ENCODE measurements at places on chromosomes 5 and 9. TPM values are rescaled to one million over a fixed set of nuclear protein-coding genes. Genes with fewer than 3 reads are reported as not detected.

- no peak for DNase-seq
These were observed 548 bp downstream of the CDC14B start for GRCh38 chr9:96619124-96619465.

DNA sequence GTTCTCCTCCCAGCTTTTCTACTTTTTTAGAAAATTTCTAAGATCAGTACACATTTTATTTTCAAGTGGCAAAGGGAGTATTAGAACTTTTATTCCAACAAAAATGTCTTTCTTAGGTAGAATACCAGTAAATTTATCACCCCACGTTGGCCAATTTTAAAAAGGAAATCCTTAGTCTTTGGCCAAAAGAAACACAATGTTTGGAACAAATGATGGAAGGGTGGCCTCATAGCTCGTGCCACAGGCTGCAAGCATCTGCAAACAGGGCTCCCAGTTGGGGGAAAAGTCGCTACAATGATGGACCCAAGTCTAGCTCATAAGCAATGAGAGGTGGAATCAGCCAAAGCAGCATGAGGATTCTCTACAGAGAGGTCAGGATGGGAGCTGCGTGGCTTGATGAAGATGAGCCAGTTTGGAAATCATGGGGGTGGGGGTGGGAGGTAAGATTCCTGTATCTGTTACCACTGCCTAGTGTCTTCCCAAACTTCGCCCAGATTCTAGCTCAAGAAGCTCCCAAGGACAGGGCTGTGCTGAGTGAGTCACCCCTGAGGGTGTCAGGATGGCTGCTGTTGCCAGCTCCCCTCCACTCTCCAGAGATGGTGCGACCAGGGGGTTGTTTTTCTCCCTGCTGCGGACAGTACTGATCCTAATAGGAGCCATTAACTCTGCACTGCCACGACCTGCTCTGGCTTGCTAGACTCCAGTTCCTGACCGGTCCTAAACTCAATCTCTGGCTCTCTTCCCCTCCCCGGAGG is 75.6 kb downstream of the DCP2 start:
- DNase-seq: no peak

GRCh38 chr9:113558632-113559502 is 95.3 kb downstream of the RGS3 start:
- no peak for DNase-seq

DNA sequence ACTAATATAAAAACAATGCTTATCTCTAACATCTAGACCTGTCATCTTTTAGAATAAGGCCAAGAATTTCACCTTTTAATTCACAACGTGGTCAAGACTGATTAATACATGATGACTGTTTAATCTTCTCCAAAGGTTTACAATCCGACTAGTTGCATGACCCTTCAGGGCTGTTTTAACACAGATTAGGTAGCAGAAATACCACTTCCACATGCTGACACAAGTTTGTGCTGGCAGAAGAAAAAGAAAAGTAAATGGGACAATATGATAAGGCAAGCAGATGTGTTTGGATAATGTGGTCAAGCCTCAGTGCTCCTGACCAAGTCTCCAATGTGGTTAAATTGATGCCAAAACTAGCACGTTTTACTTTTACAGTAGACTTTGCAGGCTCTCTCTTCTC is 31.1 kb downstream of the SEMA6A start:
- DNase-seq: no peak

Gene SNCB
- 1.2 TPM for total RNA-seq

- DNase-seq: no peak
These were observed 305.9 kb downstream of the CYLC2 start for GRCh38 chr9:103301051-103301450.

DNA sequence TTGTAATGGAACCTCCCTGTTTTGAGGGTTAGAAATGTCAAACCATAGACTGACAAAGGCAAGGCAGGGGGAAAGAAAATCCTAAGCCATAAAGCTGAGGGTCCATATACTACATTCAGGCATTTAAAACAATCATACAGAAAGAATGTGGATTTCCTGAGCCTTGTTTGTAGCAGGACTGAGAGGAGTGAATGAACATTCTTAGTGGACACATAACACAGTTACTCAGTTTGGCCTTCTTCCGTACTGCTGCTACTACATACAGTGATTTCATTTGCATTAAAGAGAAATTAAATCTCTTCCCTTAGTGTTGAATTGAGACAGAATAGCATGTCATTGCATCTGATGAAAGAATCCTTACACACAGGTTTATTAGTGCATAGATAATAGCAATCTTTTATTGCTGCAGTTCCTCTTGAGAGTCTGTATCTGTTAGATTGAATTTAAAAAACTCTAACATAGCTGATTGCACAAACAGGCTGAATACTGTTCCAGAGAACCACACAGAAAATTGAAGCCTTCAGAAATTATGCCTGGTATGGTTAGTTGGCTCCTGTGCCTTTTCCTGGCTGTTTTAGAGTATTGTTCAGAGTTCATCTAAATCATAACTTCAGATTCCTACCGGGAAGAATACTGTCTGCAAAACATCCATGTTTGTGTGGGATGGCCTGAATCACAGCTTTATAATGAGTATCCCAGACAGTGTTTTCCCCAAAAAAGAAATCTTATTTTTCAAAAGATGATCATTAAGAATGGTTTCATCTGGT is 2.0 kb upstream of the MTX3 start:
- DNase-seq: no peak

GRCh38 chr5:121873409-121873808 is 21.7 kb downstream of the FTMT start:
- no peak for DNase-seq
